ENCODE measurements at places on chromosomes 7 and 10.

GRCh38 chr7:38051786-38052185 is 126.3 kb upstream of the STARD3NL start:
- no peak for DNase-seq

GRCh38 chr7:114997487-114998404 is 75.9 kb downstream of the MDFIC start:
- DNase-seq = no peak

DNA sequence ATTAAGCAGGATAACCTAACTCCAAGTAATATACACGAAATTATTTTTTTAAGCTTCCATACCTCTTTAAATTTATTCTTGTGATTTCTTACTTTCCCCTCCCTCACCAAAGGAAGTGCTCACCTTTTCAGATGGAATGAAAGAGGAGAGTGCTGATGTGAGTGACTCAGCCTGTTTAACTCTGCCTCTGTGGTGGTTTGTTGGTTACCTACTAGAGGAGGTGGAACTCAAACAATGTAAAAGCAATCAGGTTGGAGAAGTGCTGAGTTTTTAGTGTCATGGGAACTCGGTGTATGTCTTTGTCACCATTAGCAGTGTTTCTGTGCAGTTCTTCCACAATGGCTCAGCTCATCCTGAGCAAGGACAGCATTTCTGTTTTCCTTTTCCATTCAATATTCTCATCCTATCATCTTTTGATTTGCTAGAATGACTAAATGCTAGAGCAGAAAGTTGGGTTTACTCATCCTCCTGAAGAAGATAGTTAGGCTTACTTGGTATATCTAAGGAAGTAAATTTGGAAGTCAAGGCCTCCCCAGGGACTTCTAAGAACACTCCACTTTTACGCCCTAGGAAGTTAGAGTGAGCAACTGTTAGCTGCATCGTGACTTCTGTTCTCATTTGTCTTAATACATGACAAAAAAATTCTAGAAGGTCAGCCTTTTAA is 6.0 kb downstream of the ADD3 start:
- DNase-seq = no peak

DNA sequence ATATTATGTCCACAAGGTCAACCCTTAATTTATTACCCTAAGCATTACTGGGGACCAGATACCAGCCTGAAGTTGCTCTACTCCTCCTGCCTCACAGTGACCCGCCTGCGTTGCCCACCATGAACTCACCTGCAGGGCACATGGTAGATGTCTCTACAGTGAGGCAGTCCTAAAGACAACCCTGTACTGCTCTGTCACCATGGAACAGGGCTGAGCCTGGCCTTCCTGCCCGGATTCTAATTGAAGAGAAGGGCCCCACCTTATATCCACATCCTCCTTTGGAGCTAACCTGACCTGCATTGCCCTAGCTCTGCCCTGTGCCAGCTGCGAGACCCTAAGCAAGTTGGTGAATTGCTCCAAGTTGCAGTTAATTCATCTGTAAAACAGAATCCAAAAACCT is 4.1 kb downstream of the SH3PXD2A start:
- no peak for DNase-seq

DNA sequence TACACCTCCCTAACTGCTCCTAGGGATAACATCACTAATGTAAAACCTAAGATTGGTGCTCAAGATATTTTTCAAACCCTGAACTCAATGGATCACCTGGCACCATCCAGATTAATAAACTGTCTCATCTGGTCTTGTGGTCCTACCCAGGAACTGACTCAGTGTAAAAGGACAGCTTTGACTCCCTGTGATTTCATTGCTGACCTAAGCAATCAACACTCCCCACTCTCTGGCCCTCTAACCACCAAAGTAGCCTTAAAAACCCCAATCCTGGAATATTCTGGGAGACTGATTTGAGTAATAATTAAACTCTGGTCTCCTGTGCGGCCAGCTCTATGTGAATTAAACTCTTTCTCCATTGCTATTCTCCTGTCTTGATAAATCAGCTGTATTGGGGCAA is 6.2 kb upstream of the USP54 start:
- DNase-seq = no peak

DNA sequence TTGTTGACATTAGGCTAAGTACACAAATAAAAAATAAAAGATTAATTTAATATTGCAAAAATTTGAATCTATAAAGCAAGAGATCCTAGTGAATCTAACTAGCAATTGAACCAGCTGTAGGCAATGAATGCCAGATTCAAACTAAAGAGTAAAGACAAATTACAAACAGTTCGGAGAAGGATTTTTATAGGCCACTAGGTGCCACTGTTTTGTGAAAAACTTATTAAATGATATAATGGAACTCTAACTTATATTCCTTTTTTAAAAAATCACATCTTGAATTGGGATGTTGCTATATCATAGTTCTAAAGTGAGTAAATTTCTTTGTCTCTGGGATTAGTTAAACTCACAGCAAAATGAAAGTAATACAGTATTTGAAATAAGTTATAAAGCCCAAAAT is 39.1 kb upstream of the GNAI1 start:
- DNase-seq = peak; percentile 28

DNA sequence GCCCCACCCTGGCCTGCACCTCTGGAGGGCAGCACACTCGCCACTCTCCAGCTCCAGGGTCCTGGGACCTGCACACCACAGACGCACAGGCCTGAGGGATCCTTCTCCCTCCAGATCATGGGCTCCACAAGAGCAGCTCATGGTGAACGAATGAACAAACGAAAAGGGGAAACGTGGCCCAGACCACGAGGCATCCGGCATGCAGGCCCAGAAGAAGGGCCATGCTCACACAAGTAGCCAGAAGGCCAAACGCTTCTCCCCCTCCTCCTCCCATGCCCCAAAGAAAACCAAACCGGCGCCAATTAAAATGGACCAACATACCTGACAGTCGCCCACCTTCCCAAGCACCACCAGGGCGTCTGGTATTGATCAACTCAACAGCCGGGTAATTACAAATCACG is 30.4 kb downstream of the MAD1L1 start:
- DNase-seq = no peak

DNA sequence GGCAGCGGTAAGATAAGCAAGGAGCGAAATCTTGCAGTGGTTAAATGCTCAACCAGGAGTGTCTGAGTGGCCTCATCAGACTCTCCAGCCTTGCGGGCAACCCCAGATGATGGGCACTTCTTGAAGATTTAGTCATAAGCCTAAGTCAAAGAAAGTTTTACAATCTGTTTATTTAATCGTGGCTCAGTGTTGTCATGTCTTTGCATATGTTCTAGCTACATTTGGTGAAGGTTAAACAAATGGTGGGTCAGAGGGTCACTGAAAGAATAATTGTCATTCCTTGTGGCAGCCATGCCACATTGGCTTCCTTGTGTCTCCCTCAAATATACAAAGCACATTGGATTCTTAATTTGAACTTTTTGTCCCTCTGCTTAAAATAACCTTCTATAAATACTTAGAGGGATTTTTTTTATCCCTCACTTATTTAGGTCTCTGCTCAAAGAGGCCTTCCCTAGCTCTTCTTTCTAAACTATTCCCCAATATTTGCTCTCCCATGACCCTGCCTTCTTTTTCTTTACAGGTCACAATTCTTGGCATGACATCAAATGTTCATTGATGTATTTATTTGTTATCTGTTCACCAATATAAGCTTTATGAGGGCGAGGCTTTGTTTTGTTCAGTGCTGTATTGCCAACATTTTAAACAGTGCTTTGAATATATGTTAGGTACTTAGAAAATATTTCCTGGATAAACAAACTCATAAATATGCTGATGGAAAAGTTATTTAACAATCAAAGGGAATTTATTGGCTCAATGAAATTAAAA is 68.7 kb downstream of the NEUROD6 start:
- DNase-seq = no peak

DNA sequence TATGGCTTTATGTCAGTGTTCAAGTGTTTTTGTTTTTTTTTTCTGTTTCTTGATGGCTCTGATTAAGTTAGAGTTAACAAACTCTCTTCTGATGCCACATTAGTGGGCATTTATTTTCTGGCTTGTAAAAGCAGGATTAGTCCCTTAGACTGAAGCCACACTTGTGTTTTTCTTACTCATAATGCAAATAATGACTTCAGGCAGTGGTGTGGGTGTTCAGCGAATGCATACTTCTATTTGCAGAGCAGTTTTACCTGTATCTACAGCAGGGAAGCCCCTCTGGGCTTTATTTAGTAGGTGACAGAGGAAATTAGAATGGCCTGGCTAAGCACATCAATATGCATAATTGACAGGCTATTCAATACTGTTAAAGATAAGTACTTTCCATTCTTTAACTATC is 79.9 kb downstream of the CNNM2 start:
- no peak for DNase-seq

GRCh38 chr10:26690731-26691475 is 6.6 kb upstream of the PDSS1 start:
- DNase-seq = no peak

- DNase-seq = no peak
Observed at GRCh38 chr10:125626671-125627070, 56.3 kb downstream of the TEX36 start.

- DNase-seq = no peak
Observed at GRCh38 chr7:8923164-8923806, 489.9 kb downstream of the NXPH1 start.

DNA sequence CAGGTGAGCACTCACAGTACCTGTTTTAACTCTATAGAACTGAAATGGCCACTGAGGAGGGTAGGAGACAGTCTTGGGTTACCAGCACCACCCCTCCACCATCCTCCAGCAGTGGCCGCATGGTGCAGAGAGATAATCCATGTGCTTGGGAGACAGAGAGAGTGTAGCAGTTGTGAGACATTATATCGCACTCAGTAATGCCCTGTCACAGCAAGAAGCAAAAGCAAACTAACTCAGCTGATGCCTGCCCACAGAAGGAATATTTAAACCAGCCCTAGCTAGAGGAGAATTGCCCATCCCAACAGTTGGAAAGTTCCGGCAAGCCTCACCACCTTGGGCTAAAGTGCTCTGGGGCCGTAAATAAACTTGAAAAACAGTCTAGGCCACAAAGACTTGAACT is 58.8 kb upstream of the HBP1 start:
- no peak for DNase-seq

DNA sequence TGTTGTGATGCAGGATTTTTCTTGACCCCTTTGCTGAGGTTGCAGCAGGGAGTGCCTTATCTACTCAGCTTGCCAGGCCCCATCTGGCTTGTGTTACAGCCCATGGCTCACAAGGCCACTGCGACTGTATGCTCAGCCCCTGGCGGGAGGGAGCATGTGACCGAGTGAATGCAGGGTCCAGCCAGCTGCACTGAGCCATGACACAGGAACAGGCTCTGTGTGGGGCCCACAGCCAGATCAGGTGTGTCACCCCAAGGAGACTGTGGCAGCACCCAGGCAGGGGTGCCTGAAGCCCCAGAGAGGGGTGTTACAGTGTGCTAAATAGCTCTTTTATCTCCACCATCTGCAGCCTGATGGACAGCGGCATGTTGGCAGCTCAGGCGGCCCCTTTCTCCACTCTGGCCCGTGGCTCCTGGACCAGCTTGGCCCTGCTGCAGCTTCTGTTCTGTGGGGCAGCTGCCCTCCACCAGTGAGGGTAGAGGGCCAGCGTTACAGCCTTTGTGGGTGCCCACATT is 2.6 kb upstream of the PCBD1 start:
- DNase-seq = peak; percentile 62

DNA sequence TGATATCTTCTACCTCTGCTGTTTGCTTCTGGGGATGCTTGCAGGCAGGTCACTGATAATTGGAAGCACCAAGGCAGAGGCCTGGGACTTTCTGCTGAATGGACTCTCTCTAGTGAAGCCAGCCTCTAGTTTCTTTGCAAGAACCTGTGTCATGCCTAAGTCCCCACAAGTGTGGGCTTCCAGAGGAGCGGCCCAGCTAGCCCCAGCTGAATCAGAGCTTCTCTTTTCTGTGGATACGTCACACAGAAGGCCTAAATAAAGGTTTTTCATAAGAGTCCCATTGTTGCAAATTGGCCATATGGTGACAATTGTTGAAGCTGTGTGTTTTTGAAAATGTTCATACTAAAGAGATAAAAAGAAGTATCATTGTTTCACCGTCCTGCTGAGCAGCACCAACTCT is 6.8 kb upstream of the OPALIN start:
- no peak for DNase-seq

- DNase-seq = no peak
Observed at GRCh38 chr7:132991615-132992587, 90.0 kb downstream of the CHCHD3 start.

DNA sequence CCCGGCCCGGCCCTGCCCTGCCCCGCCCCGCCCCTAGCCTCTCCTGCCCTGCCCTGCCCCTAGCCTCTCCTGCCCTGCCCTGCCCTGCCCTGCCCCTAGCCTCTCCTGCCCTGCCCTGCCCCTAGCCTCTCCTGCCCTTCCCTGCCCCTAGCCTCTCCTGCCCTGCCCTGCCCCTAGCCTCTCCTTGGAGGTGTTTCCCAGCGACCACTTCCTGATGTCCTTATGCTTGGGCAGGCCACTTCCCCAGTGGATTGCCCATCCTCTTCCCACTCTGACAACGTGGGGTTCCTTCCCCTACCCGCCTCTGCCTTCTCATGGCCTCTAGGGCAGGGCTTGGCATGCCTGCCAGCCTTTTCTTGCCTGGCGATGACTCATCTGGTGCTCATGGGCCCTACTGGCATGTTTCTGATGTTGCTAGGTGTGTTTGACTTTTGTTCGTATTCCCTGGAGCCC is 21.2 kb downstream of the PRXL2A start:
- DNase-seq = no peak

- no peak for DNase-seq
Observed at GRCh38 chr7:50530766-50531165, 34.4 kb downstream of the DDC start.

DNA sequence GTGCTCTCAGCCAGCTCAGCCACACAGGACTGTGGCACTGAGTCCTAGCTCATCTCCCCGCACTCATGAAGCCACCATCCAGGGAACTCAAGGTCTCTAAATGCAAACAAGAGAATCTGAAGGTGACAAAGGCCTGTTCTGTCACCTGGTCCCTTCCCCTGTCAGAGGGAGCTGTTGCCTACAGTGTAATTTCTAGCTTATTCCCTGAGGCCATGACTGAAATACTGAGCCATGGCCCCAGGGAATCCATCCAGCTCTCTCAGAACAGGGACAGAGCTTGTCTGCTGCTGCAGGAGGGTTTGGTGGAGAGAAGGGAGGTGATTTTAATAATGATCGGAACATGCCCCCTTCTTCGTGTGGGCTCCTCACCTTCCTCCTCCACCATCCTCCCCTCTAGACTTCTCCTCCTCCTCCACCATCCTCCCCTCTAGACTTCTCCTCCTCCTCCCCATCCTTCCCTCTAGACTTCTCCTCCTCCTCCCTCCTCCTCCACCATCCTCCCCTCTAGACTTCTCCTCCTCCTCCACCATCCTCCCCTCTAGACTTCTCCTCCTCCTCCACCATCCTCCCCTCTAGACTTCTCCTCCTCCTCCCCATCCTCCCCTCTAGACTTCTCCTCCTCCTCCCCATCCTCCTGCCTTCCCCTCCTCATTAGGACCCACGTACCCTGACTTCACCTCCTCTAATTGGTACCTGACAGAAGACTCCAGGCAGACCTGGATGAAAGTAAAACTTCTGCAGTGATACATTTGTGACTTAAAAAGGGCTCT is 338.0 kb upstream of the MKI67 start:
- no peak for DNase-seq

DNA sequence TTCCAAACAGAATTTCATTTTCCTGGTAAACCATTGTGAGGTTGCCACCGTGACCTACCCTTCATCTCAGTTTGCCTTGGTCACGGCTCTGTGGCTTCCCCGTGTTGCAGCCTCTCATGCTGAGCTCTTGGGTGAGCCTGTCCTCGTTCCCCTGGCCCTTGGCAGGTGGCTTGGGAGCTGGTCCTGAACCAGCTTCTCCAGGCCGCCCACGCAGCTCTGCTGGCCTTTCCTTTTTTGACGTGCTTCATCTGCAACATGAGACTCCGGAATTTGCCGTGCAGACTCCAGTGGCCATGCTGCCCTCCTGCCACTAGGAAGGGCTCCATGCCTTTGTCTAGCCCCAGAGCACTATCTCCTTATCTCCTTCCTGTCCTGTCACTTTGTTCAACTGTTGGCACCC is 93.0 kb upstream of the NPS start:
- DNase-seq = no peak
